ENCODE measurements at places on chromosomes 13 and 19. TPM values are rescaled to one million over a fixed set of nuclear protein-coding genes. Genes with fewer than 3 reads are reported as not detected.

DNA sequence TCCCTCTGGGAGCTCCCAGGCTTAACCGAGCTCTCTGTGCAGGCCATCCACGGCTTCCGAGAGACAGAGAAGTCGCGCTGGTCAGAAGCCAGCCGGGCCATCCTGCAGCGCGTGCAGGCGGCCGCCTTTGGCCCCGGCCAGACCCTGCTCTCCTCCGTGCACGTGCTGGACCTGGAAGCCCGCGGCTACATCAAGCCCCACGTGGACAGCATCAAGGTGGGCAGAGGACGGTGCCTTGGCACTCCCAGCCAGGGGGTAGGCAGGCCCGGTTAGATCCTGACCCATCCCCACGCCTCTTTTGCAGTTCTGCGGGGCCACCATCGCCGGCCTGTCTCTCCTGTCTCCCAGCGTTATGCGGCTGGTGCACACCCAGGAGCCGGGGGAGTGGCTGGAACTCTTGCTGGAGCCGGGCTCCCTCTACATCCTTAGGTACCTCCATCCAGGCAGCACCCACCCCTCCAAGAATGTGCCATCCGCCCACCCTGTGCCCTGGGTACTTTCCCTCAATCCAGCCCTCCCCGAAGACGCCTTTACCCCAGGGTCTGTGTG, 1.5 kb downstream of the PSPN start:
- ATAC-seq: no peak
- peaks cover 21% of the 10 kb centered on the region for H3K36me3 ChIP-seq
- H3K4me3 ChIP-seq: peak overlapping the region; percentile 78
- peaks cover 12% of the 10 kb centered on the region for H3K4me1 ChIP-seq

DNA sequence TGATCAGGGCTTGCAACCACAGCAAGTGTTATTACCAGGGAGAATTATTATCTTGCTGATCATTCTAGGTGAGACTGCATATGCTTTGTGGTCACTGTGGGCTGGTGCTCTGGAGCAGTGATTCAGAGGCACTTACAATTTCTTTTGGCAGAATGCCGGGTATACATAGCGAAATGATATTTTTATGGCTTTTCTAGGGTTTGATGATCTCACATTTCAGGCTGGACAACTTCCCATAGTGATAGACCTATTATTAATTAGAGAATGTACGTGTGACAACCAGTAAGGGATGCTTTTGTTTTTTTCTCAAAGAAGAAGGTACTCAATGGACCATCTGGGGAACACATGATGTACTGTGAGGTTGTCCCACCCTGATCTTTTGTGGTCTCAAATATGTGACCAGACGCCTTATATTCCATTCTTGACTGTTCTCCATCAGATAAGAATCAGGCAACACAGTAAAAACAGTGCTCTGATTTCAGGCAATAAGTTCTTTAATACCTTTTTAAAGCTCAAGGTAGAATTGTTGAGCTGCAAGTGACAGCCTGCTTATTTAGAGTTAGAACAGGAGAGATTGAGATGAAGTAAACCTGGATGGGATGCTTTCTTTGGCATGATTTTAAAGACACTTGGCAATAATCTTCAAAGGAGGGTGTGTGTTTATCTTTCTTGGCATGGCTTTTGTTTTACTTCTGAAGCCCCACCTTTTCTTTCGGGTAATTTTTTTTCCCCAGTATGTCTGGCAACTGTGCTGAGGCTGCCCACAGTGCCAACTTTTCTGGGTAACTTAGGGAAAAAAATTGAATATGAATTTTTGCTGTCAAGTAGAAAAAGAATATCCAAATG, 27.4 kb upstream of the SCEL start:
- no peak overlapping the region for H3K4me3 ChIP-seq
- ATAC-seq: peak; percentile 40
- H3K27me3 ChIP-seq: peaks cover 4% of the 10 kb centered on the region

DNA sequence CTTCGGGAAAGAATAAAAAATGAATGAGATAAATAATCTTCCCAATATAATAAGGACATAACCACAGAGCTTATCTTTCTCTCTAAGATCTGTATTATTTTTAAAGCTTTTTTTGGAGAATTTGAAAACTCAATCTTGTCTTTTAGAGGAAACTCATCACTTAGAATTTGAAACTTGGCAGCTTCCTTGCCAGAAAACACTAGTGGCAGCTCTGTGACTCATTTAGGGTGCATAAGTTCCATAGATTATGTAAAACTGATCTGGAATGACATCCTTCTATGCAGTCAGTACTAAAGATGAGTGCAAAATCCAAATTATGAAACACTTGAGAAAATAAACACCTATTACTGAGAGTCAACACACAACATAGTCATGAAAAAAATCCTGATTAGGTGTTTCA, 848.0 kb downstream of the DACH1 start:
- no peaks in the 10 kb centered on the region for H3K27me3 ChIP-seq
- H3K27ac ChIP-seq: no peak overlapping the region
- H3K4me3 ChIP-seq: no peak overlapping the region
- H3K4me1 ChIP-seq: no peaks in the 10 kb centered on the region
- no peak for ATAC-seq

DNA sequence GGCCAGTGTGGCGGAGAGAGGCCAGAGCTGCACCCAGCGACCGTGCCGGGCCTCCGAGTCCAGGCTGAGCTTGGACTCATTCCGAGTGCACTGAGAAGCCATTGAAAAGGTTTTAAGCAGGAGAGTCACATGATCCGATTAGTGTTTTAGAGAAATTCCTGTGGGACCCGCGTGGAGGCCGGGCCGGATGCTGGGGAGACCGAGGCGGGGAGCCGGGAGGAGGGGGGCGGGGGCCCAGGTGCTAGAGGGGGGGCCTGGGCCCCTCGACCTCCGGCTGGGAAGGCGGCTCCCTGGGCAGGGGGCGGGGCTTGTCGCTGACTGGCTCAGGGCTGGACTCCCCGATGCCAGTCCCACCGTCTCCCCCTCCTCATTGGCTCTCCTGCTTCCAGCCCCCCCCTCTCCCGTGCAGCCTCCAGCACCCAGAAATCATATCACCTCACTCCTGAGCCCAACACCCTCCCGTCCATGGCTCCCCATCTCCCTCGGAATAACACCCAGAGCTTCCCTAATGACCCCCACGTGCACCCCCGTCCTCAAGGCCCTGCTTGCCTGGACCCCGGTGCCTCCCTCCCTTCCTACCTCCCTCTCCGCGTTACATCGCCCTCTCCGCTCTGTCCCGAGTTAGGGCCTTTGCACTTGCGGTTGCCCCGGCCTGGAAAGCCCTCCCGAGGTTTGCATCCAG, 5.2 kb upstream of the ZNF579 start:
- peaks cover 17% of the 10 kb centered on the region for H3K4me1 ChIP-seq
- H3K36me3 ChIP-seq: no peaks in the 10 kb centered on the region
- ATAC-seq: peak; percentile 24
- H3K27ac ChIP-seq: peak overlapping the region; percentile 9

DNA sequence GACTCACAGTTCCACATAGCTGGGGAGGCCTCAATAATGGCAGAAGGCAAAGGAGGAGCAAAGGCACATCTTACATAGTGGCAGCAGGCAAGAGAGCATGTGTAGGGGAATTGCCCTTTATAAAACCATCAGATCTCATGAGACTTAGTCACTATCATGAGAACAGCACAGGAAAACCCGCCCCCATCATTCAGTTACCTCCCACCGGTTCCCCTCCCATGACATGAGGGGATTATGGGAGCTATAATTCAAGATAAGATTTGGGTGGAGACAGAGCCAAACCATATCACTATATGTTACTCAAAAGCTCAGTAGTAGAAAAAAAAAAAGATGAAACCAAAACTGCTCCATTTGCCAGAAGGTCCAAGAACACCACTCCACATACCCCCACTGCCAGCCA, 58.5 kb downstream of the DNAJC15 start:
- H3K36me3 ChIP-seq: peaks cover 48% of the 10 kb centered on the region
- H3K4me3 ChIP-seq: no peak overlapping the region
- H3K27ac ChIP-seq: no peak overlapping the region
- ATAC-seq: no peak
- H3K4me1 ChIP-seq: peaks cover 16% of the 10 kb centered on the region

- ATAC-seq: no peak
- H3K36me3 ChIP-seq: no peaks in the 10 kb centered on the region
- H3K27me3 ChIP-seq: no peaks in the 10 kb centered on the region
Observed at GRCh38 chr13:66222926-66223325, 1007.2 kb downstream of the PCDH9 start.

GRCh38 chr13:43731296-43731695, 55.5 kb downstream of the ENOX1 start:
- no peak for ATAC-seq
- peaks cover 16% of the 10 kb centered on the region for H3K27me3 ChIP-seq
- H3K27ac ChIP-seq: no peak overlapping the region
- no peaks in the 10 kb centered on the region for H3K36me3 ChIP-seq
- H3K4me3 ChIP-seq: no peak overlapping the region
- H3K4me1 ChIP-seq: no peaks in the 10 kb centered on the region

GRCh38 chr19:36849701-36850558, 746 bp upstream of the ZNF345 start:
- H3K36me3 ChIP-seq: peaks cover 23% of the 10 kb centered on the region
- H3K27me3 ChIP-seq: no peaks in the 10 kb centered on the region
- ATAC-seq: peak; percentile 90

GRCh38 chr13:27978301-27978968, 9.3 kb upstream of the CDX2 start:
- H3K36me3 ChIP-seq: no peaks in the 10 kb centered on the region
- peaks cover 80% of the 10 kb centered on the region for H3K27me3 ChIP-seq
- no peak for ATAC-seq
- no peak overlapping the region for H3K27ac ChIP-seq
- no peaks in the 10 kb centered on the region for H3K4me1 ChIP-seq

DNA sequence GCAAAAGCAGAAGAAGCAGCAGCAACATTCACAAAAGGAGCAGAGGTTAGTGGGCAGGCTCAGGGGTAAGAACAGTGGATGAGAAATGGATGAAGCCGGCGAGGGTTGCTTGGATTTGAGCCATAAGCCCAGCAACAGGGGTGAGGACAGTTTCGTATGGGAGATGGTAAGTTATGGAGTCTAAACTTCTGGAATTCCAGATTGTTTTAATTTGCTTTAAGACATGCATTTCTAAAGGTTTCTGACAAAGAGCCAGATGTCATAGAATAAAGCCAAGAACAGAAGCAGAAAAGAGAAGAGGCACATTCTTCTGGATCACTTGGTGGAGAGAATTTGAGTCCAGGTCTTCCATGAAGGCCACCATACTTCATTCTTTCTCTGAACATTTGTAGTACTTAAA, 76.6 kb downstream of the TNFSF11 start:
- H3K27ac ChIP-seq: no peak overlapping the region
- peaks cover 28% of the 10 kb centered on the region for H3K27me3 ChIP-seq
- no peaks in the 10 kb centered on the region for H3K36me3 ChIP-seq
- no peak overlapping the region for H3K4me3 ChIP-seq

GRCh38 chr13:109331898-109332297, 454.5 kb downstream of the IRS2 start:
- H3K27me3 ChIP-seq: peaks cover 16% of the 10 kb centered on the region
- H3K4me3 ChIP-seq: no peak overlapping the region
- no peak for ATAC-seq
- H3K27ac ChIP-seq: no peak overlapping the region

DNA sequence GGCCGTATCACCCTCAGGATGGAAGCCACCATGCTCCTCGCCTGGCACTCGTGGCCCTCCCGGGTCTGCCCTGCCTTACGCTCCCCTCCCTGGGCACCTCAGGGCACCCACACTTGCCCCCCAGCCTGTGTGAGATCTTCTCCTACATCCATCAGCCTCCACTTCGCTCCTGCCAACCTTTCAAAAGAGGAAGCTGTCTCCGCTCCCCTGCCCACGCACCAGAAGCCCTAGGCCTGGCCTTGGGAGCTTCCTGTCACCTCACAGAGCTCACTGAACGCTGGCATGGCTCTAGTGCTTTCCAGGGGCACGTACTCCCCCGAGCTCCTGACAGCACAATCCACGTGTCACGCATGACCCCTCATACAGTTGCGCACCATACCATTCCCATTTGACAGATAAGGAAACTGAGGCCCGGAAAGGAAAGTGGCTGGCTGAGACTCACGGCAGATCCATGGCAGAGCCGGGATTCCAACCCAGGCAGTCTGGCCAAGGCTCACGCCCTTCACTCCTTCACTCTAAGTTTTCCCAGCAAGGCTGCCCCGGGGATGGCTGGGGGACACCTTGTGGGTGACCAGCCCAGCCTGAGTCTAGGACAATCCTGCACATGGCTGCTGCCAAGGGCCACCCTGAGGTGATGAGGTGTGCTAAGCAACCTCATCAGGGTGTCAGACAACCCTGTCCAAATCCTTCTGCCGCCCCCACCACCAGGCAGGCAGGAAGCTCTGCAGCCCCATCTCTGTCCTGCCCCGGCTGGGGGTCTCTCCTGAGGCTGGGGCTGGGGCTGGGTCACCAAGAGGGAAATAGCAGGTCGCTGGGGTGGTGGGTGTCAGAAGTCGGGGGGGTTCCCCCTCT, 19.3 kb downstream of the PPP1R12C start:
- H3K4me1 ChIP-seq: no peaks in the 10 kb centered on the region
- peaks cover 43% of the 10 kb centered on the region for H3K36me3 ChIP-seq
- no peaks in the 10 kb centered on the region for H3K27me3 ChIP-seq
- H3K4me3 ChIP-seq: no peak overlapping the region

DNA sequence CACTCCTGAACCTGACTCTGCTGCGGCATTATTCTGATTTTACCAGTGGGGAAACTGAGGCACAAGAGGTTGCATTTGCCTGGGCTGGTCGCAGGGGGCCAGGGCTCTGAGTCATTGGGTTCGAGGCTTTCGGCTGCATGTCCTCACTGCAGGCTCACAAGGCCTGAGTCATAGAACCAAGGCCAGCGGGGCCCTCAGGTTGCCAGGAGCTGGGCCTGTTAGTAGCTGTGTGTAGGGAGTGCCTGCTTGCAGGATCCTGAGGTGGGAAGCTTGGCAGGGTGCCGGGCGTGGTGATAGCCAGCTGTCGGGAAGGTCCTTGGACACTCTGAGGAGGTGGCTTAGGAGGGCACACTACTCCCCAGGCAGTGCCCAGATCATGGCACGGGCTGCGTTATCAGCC, 21.6 kb upstream of the F2RL3 start:
- H3K27me3 ChIP-seq: no peaks in the 10 kb centered on the region
- no peak overlapping the region for H3K4me3 ChIP-seq

DNA sequence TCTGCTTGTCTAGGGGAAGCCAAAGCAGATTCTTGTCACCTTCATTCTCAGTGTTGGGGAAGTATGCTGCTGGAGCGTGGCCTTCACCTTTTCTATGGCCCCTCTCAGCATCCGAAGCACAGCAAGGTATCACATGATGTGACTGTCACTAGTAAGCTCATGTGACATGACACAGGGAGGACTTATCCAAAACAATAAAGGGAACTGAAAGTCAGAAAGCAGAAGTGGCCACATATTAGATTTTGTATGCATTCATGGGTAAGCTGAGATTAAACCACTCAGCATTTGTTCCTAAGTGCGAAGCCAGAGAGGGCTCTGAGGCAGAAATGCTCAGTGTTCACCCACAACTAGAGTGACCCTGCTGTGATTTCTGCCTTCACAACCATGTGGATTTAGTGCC, 72.8 kb upstream of the PCDH8 start:
- no peak overlapping the region for H3K4me3 ChIP-seq
- no peaks in the 10 kb centered on the region for H3K36me3 ChIP-seq
- no peaks in the 10 kb centered on the region for H3K4me1 ChIP-seq
- H3K27me3 ChIP-seq: peaks cover 10% of the 10 kb centered on the region
- no peak overlapping the region for H3K27ac ChIP-seq

IGLON5 gene
- total RNA-seq: 0.32 TPM

NAPSA gene
- 54.6 TPM for total RNA-seq

CEACAM8 gene
- not detected for total RNA-seq

TNFAIP8L1 gene
- 18.0 TPM for total RNA-seq

NFIC gene
- 18.1 TPM for total RNA-seq

MYO16 gene
- total RNA-seq: not detected

CLEC4M gene
- total RNA-seq: not detected

OR4F17 gene
- total RNA-seq: not detected

TYROBP gene
- total RNA-seq: not detected

FPR3 gene
- total RNA-seq: not detected

C19orf38 gene
- 1.7 TPM for total RNA-seq

ERICH4 gene
- not detected for total RNA-seq
